Vagina (tissue), 2 donors: ENCODE measurements at places on chromosomes 6 and 20. TPM values are rescaled to one million over a fixed set of nuclear protein-coding genes. Genes with fewer than 3 reads are reported as not detected.

The RANBP9 gene
- total RNA-seq: 50.6 TPM

The SAPCD1 gene
- not detected for total RNA-seq

The RAMACL gene
- 2.2 TPM for total RNA-seq

The MAN1A1 gene
- 71.2 TPM for total RNA-seq

The MCCD1 gene
- not detected for total RNA-seq
